ENCODE measurements at places on chromosomes 2 and 18. TPM values are rescaled to one million over a fixed set of nuclear protein-coding genes. Genes with fewer than 3 reads are reported as not detected.

GRCh38 chr2:100887039-100887578 lies 67.2 kb downstream of the NPAS2 start:
- DNase-seq, result no peak

GRCh38 chr2:173028671-173029070 lies 47.0 kb upstream of the MAP3K20 start:
- DNase-seq, result no peak

Gene ALPP
- total RNA-seq, result not detected

GRCh38 chr2:183937220-183937619 lies 661.1 kb upstream of the ZNF804A start:
- DNase-seq, result no peak

GRCh38 chr2:96353032-96353561 lies 17.5 kb downstream of the NCAPH start:
- DNase-seq, result no peak

DNA sequence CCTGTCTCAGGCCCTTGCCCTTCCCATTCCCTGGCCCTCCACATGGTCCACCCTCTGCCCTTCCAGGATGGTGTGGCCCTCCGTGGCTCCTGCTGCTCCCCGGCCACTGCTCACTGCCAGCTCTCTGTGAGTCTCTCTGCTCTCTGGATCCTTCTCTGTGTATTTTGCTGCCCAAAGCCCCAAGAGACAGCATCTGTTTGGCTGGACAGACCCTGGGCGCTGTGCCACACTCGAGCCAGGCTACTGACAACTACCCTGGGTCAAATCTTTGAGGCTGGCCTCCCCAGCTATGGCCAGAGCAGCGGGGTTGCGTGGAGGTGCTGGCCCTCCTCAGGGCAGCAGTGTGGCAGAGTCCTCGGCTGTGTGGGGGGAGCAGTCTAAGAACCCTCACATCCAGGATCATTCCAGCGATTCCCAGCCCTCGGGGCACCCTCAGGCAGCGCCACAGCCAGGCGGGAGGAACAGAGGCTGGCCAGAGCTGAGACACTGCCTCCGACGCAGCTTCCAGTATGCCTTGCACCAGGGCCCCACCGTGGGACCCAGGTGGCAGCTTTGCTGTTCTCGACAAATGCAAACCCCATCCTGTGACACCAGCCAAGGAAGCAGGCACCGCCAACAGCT lies 139.4 kb upstream of the GLI2 start:
- DNase-seq, result no peak

Gene RGPD3
- total RNA-seq, result not detected

Gene ZSWIM2
- total RNA-seq, result not detected

DNA sequence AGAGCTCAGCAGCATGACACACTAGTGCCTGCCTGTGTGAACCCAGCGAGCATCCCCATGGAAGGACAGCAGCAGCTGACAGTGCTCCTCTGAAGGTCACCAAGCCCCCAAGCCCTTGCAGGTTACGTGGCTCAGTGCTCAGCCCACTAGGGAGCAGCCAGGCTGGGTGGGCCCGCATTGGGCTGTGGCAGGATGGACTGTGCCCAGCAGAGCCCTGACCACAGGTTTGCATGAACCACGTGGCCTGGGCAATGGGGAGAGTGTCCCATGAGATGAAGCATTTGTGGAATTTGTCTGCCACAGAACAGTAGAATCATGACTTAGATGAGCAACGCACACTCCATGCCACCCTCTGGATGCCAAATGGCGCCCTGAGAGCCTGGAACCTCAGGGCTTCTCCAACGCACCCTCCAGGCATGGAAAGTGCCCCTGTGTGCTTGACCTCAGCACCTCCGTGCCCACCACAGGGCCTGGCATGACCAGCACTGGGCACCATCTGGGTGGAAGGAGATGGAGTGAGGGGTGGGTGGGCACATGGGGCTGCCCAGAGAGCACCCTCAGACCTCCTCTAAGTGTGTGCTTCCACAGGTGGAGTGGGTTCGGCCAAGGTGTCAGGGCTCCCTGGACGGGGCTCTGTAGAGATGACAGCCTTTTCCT lies 216.1 kb upstream of the RAB6C start:
- no peak for DNase-seq

Gene TACR1
- not detected for total RNA-seq

Gene IL1B
- 15.5 TPM for total RNA-seq

Gene PCARE
- total RNA-seq, result not detected

- DNase-seq, result no peak
These were observed 576.4 kb upstream of the PIK3C3 start for GRCh38 chr18:41378598-41378997.

Gene MARCHF4
- total RNA-seq, result 0.54 TPM

DNA sequence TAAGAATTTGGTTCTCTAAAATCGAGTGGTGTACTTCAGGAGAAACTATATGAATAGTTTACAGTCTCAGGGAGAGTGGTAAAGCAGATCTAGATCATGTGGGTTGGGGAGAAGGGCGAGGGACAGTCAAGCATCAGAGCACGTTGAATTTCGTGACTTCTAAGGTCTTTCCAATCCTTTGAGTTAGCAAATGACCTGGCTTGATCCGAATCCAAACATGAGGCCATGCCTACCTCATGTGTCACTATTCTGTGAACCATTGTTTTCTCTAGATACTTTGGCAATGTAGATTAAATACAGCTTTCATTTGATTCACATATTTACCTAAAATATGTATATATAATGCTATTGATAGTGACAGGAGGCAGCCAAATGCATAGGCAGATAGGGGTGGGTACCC lies 674.9 kb downstream of the NYAP2 start:
- no peak for DNase-seq

DNA sequence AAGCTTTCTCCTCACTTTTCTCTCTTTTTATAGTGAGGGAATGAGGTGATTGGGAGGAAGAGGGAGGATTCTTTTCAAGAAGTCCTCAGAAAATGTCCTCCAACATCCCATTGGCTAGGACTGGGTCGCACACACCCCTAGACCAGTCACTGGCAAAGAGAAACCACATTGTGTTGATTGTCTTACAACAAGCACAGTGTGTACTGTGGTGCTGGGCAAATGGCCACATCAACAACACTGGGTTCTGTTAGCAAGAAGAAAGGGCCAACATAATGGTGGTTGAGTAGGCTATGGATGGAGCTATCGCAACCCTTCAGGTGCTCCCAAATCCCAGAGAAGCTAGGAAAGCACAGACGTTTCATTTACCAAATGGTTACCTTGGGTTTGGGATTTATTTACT lies 18.7 kb upstream of the PTPN4 start:
- no peak for DNase-seq

Gene RBKS
- 2.3 TPM for total RNA-seq

Gene MAP3K19
- not detected for total RNA-seq

DNA sequence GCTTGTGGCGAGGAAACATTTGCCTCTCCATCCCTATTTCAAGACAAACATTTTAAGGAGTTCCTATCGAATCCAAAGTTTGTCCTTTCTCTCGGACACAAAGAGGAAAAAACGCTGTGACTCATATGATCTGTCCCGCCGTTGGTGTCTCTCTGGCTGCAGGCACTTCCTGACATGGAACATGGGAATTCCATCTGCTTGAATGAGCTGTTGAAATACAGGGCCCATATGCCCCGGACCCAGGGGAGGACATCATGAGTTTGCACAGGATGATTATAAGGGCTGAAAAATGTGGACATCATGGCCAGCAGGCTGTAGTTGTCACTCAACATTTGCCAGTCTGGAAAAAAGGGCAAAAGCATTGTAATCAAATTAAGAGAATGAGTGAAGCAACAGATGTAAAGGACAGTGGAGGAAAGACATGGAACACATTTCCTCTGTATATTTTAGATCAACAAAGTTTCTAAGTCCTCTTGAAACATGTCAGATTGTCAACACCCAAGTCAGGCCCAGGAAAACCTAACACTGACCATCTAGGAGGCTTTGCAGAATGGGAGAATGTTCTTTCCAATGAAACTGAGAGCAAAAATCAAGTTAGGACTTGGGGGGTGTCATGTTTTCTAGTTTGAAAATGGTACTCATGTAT lies 103.2 kb upstream of the SMIM21 start:
- DNase-seq, result no peak

DNA sequence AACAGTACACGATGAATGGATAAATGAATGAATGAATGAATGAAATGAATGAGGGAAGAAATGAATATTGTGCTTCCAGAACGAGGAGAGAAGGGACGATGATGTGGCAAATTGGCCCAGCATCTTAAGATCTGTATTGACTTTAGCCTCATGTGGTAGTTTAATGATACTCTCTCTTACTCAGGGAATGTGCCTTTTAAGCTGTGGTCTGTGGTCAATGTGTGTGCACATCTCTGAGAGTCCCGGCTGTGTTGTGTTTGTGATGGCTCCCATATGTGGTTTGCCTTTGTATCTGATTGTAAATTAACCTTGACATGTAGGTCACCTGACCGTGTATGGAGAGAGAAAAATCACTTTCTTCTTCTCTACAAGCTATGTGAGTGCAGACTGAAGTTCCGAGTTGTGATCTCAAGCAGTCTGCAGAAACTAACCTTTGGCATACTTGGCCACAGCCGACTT lies 91.2 kb downstream of the NEDD4L start:
- no peak for DNase-seq

Gene AMER3
- total RNA-seq, result not detected

Gene NEURL3
- total RNA-seq, result 19.7 TPM

DNA sequence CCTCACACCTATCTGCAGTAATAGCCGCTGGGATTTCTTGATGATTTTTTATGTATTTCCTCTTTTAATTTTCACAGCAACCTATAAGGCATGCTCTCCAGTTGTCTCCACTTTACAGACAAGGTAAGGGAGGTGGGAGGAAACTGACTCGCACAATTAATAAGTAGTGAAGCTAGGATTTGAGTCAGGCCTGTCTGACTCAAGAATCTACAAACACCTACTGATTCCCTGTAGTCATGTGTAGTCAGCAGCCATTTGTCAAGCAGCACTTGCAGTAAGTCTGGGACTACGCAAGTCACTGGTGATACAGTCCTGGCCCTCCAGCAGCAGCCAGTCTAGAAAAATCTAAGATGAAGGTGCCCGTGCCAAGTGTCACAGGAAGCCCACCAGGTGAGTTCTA lies 193.6 kb upstream of the PKDCC start:
- DNase-seq, result no peak

DNA sequence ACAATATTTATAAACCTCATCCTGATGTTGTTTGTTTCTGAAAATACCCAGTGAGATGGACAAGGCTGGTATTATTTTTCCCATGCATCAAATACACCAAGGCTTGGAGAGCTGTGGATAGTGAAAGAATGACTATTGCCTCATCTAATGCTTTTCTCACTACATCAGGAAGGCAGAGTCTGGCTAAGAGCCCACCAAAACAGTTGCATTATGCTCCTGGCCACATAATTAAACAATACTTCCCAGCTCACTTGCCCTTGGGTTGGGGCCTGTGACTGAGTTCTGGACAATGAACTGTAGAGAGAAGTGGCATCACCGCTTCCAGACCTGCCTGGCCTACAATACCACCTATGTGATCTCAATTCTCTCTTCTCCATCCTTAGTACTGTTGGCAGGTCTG lies 46.4 kb upstream of the REEP1 start:
- no peak for DNase-seq

GRCh38 chr18:45328811-45329210 lies 286.5 kb upstream of the SLC14A2 start:
- DNase-seq, result no peak

- DNase-seq, result no peak
These were observed 38.2 kb upstream of the PPM1B start for GRCh38 chr2:44130441-44130840.

Gene FOXI3
- not detected for total RNA-seq

DNA sequence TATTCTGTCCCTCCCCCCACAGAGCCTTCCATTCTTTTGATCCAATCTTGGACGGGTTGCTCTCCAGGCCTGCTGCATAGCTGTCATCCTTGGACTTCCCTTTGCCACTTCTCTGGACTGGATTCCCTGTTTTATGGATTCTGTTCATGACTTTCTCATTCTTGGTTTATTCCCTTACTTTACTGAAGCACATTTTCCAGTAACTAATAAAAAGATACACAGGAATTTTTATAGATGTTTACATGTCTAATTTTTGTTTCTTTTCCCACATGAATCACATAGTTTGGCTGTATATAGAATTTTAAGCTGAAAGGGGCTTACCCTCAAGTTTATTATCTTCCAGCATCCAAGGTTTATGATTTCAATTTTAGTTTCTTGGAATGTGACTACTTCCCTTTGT lies 37.9 kb downstream of the GDF7 start:
- DNase-seq, result no peak

DNA sequence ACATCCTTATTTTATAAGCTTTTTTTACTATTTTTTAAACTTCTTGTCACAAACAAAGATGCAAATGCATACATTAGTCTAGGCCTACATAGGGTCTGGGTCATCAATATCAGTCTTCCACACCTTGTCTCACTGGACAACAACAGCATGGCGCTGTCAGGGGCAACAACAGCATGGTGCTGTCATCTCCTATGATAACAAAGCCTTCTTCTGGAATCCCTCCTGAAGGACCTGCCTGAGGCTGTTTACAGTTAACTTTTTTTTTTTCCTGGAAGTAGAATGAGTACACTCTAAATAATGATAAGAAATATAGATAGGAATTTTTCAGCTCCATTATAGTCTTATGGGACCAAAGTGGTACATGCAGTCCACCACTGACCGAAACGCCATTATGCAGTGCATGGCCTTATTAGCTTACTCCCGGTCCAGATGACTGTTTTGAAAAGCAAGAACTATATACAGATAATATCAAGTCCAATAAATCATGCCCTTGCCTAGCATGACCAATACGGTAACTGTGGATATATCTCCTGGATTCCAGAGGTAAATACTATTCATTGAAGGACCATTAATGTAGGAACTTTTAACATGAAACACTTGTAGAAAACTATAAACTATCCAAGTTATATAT lies 38.4 kb downstream of the TCF4 start:
- no peak for DNase-seq

GRCh38 chr2:166170356-166170755 lies 42.5 kb upstream of the SCN1A start:
- no peak for DNase-seq

GRCh38 chr2:100682536-100682935 lies 119.7 kb downstream of the PDCL3 start:
- no peak for DNase-seq

DNA sequence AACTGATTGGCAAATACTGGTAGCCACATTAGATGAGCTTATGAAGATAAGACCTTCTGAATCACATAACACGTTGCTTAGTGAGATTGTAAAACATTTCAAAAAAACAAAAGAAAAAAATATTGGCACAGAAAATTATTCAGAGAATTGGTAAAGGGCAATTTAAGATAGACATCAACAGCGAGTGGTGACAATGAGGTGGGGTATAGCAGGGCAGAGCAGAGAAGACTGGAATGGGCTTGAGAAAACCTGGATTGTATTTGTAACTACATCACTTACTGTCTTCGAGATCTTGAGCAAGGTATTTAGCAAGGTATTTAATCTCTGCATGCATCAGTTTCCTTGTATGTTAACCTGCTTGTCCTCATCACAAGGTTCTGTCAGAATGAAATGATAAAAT lies 313.0 kb upstream of the MEIS1 start:
- no peak for DNase-seq

GRCh38 chr2:71174207-71174606 lies 43.8 kb downstream of the MPHOSPH10 start:
- no peak for DNase-seq
